ENCODE measurements at places on chromosomes 11 and 22.
A peak's percentile ranks its signal among the peaks of the same experiment; 100 is the strongest.

GRCh38 chr22:21865041-21865440 is 2.4 kb downstream of the MAPK1 start:
- peak; percentile 22 for DNase-seq

DNA sequence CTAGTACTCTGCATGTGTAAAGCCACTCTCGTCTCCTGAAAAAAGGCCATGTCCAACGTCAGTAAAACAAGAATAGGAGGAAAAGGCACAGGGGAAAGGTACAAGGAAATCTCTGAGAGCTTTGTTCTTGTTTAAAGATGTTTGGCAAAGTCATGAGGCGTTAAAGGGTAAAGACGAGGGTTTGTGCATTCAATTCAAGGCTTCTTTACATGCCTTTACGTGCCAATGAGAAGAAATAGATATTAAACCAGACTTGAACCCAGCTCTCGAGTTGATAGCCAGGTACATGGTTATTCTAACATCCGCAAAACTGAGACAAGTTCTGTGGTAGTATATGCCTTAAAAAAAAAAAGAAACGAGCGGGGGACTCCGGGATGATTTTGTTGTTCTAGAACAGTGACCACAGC is 704 bp upstream of the CFL1 start:
- no peak for DNase-seq

DNA sequence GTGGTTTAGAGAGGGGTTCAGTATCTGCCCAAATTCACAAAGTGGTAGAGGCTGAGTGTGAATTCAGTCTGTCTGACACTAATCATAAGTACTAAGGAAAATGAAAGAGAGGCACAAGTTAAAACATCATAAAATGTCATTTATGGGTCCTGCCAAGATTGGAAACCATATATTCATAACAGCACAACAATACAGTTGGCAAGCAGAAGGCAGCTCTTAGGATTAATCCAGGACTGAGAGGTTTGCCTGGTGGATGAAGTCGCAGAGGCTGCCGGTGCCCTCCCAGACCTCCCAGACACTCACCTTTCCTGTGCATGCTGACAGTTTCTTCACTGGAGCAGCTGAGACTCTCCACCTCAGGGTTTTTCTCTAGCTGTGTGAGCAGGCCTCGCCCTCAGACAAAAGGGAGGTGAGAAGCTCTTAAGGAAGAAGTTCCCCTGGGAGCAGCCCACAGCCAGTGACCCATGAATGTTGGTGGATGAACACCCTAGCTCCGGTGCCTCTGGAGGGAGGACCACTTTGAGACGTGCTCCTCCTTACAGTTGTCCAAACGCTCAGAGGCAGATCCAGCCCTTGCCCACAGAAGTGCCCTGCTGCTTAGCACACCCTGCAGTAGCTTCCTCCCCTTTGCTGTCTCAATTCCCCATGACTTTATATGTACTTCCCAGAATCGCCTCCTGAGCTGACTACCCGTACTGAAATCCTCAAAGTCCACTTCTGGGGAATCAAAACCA is 43.7 kb downstream of the MAML2 start:
- no peak for DNase-seq

DNA sequence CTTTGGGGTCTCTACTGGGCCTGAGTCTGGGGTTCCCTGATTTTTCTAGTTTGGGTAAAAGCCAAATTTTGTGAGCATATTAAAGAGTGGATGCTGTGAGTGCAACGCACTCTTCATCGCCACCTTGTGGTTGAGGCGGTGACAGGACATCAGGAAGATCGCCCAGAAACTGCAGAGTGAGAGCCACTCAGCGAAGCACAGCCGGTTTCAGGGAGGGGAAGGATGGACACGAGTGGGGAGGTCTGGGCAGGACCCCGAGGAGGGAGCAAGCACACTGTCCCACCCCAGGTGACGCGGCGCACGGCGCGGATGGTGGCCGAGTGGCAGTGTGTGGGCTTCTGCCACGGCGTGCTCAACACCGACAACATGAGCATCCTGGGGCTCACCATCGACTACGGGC is 9.1 kb downstream of the SELENOO start:
- DNase-seq = peak; percentile 77

DNA sequence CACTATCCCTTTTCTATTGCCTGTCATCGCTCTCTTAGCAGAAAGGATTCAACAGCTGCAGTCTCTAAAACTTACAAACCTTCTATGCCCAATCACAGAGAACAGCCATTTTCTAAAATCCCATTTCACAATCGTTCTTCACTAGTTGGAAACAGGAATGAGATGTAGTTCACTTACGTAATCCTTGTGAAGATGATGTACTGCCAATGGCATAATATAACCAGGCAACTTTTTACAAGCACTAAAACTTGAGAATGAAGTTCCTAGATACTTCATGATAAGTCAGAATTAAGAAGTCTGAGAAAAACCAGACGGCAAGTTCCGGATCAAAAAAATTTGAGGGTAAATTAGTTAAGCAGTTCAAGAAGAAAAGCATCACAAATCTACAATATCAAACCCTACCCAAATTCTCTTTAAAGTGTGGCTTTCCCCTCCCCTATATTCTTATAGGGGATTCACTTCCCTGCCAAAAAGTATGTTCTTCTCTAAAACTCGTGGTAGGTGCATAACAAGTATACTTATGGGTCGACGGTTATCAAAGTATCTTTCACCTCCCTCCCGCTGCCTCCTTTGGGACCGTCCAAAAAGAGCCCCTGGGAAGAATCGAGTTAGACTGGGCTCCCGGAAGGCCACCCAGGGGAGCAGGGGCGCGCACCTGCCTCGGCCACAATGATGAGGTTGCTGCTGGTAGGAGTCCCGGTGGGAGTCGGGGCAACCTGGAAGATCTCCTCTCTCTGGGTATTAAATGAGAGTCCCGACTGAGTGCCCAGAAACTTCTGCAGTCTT is 666 bp downstream of the MSANTD4 start:
- DNase-seq = no peak

- no peak for DNase-seq
Measured at GRCh38 chr11:81224396-81224795, 1509.3 kb downstream of the FAM181B start.

DNA sequence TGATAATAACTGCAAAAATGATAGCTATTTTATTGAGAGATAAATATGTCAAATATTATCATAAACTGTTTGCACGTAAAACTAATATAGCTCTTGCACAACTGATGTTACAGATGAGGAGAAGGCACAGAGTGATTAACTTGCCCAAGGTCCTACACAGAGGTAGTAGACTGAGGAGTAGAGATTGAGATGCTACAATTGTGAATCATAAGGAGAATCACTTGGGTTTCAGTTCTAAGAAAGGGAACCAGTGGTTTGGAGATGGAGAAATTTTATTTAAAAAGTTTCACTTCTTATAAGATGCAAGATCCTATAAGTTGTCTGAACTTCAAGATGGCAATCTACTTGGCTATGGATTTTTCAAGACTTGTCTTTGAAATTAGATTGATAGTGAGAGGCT is 224.8 kb upstream of the RAG2 start:
- DNase-seq = no peak

- no peak for DNase-seq
Measured at GRCh38 chr11:122099374-122100036, 16.5 kb downstream of the BLID start.

DNA sequence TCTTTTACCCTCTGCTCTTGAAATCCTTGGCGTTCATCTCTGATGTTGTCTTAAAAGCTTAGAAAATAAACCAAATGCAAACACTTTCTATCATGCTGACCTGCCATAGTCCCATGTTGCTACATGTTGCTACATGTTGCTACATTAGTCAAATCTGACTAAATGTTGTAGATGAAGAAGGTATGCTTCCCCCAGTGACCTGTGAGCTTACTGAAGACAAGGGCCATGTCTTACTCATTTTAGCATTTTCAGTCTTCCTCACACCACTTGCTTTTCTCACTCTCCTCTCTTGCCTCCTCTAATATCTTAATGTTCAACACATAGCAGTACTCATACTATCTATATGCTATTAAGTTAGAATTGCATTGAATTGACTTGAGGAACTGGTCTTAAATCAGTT is 346.4 kb upstream of the MTNR1B start:
- DNase-seq = no peak

GRCh38 chr22:32852395-32853251 is 51.1 kb downstream of the TIMP3 start:
- DNase-seq = no peak

- DNase-seq = no peak
Measured at GRCh38 chr11:47376525-47377371, 1.6 kb downstream of the SPI1 start.

DNA sequence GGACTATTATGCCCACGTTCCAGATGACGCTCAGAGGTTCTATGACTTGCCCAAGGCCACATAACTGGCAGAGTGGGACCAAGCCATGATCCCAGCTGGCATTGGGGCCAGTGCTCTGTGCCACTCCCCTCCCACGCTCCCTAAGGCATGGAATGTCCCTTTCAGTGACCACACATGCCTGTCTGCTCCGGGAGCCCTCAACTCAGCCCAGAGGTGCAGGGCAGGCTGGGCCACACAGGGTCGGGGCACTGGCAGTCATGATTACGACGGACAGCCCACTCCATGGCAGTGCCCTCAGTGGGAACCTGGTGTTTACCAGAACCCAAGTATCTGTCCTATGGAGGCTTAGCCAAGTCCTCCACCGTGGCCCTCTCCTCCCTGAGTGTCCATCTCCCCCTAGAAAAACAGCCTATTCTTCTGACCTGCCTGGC is 10.0 kb downstream of the RHBDD3 start:
- DNase-seq = no peak

DNA sequence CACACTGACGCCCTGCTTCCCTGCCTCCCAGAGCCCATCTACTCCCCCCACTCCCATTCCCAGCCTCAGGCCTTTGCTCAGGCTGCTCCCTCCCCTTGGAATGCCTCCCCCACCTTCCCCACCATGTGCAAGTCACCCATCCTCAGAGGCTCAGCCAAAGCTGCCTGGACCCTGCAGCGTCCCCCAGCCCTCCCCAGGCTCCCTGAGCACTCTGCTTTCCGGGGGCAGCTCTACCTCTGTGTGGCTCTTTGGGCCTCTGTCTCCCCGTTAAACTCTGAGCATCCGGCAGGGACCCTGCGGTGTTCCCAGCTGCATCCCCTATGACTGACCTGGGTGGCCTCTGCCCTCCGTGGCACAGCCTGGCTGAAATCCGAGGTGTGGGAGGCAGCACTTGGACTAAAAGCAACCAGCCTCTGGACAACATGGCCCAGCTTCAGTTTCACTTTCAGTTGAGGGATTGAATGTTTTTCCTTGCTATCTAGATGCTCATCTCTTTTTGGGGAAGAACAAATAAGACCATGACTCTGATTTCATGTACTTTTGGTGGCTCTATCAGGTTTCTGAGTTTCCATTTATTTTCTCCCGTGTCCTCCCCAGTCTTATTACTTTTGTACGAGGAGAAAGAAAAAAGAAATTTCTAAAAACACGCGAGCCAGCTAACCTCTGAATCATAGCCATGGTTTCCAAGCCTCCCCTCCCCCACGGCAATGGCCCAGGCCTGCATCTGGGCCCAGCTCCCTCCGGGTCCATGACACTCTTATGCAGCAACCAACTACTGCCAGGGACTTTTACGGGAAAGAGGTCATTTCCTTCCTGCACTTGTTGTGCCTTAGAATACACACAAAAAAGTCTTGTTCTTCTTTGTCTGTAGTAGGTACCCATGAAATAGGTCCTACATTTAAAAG is 3.8 kb downstream of the APOL3 start:
- DNase-seq = peak; percentile 87

- no peak for DNase-seq
Measured at GRCh38 chr11:25485315-25485714, 846.6 kb upstream of the ANO3 start.

- no peak for DNase-seq
Measured at GRCh38 chr22:45975164-45976161, 1.5 kb downstream of the WNT7B start.

DNA sequence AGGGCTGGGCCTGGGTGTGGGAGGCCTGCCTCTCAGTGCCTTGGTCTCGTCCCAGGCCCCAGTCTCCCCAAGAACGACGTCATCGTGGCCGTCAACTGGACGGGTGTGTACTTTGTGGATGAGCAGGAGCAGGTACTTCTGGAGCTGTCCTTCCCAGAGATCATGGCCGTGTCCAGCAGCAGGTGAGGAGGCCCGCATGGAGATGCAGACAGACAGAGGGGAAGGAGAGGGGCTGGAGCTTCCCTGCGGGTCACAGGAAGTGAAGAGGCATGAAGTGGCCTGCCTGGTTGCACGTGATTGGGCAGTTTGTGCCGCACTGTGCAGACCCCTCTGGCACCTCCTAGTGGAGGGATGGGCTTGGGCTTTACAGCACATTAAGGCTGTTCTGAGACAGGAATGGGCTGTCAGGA is 70.4 kb downstream of the MYO7A start:
- DNase-seq = no peak

Measured in CD4-positive, alpha-beta T cell treated with Interleukin-17A for 1 hour (primary cell).